Erythroblast (primary cell): ENCODE measurements at places on chromosomes 4 and X.

GRCh38 chr4:114494246-114494803, 104.3 kb upstream of the UGT8 start:
- DNase-seq, result no peak

DNA sequence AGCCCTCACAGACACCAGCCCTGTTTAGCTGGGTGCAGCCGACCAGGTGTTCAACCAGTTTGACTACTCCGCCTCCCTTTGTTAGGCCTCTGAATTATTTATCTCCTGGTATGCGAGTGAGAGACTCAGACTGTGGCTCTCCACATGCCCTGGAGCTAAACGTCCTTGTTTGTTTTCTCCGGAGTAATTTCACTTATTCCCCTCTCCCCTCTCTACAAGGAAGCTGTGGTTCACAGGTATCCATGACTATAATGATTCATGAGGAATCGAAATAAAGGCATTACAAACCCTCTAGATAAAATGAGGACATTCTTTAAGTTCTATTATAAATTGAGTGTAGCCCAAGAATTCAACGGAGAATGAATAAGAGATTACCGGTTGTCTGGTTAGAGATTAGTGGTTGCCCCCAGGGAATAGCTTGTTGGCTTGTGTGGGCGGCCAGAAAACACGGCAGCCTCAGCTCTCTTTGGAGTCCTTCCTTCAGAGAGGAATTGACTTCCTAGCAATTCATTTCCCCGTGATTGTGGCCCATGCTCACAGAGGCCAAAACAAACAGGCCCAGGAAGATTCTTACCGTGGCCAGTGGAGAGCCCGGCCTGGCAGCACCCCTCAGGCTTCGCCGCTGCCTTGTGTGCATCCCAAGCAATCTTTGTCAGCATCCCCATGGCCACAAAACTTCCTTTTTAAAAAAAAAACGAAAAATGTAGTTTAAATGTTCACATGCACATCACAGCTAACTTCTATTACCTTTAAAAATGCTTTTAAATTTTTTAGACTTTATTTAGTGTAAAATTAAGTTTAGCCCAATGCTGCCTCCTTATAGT, 60.2 kb upstream of the CBR4 start:
- DNase-seq, result no peak

- DNase-seq, result no peak
Measured at GRCh38 chr4:6972911-6973310, 63.3 kb downstream of the TBC1D14 start.

GRCh38 chrX:155767051-155767875, 113.9 kb upstream of the VAMP7 start:
- peak; percentile 25 for DNase-seq

GRCh38 chrX:131054906-131055305, 3.2 kb upstream of the ARHGAP36 start:
- no peak for DNase-seq

DNA sequence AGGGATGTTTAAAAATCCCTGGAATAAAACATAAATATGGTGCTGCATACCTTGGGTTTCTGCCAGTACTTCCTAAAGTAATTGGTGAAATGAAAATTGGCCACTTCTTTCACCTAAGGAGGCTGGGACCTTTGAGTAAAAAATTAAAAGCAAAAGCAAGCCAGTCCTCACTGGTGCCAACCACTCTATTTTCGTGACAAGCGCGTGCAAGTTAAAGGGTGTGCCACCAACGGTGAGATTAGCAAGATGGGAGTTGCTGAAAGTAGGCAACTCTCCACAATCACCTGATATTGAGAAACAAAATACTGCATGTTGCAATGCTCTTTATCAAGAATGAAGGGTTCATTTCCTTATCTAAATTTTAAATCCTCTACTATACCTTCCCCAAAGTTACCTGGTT, 19.7 kb upstream of the RTL9 start:
- peak; percentile 56 for DNase-seq

- no peak for DNase-seq
Measured at GRCh38 chr4:1445716-1446445, 39.6 kb upstream of the NKX1-1 start.

GRCh38 chr4:55933611-55934010, 15.1 kb upstream of the CEP135 start:
- DNase-seq, result no peak

- DNase-seq, result no peak
Measured at GRCh38 chr4:87932718-87933141, 42.8 kb upstream of the SPP1 start.
